ENCODE measurements at places on chromosomes 7 and 10.
A peak's percentile ranks its signal among the peaks of the same experiment; 100 is the strongest.

DNA sequence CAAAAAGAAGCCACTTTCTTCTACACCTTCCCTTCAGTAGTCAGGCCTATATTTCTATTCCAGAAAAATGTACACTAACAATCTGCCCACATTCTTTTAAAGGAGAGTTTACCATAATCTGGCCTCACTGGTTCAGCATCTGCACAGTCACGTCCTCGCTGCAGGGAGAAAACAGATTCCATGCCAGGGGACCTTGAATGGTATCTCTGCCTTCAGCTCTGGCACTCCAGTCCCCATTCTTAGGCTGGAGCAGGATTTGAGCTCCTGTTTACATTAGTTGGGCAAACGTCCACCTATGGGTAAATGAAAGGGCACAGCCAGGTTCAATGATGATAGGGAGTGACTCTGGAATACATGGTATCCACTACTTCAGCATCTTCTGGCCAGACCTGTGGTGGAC is 371.0 kb upstream of the MTPN start:
- DNase-seq = no peak

DNA sequence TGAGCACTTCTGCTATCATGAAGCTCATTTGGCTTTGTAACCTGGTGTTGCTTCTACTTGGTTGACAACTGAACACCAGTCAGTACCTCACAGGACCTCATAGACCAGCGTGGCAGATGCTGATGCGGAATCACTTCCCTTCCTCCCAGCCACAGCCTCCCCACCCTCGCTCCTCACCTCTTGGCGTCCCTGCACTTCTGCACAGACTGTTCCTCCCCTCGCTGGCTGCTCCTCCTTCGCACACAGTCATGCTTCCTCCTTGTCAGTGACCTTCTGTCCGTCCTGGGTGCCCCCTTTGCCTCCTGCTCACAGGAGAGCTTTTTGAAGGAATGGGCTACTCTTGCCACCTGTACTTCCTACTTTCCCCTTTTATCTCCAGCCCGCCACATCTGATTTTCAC is 61.4 kb upstream of the CTBP2 start:
- DNase-seq = no peak

DNA sequence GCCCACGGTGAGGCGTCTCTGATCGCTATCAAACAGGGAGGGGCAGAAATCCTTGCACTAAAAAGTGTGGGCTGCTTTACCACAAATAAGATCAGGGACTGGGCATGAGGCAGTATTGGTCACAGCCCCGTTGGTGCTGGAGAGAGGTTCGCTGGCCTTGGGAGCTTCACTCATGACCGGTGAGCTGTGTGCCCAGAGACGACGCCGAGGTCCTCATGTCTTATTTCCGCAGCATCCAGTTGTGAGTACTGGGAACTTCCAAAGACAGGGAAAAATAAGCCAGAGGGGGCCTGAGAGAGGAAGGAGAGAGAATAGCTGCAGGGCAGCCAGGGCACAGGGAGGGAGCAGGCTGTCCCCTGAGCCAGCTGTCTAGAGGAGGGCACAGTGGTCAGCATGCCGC is 154.2 kb upstream of the PRKCQ start:
- no peak for DNase-seq

DNA sequence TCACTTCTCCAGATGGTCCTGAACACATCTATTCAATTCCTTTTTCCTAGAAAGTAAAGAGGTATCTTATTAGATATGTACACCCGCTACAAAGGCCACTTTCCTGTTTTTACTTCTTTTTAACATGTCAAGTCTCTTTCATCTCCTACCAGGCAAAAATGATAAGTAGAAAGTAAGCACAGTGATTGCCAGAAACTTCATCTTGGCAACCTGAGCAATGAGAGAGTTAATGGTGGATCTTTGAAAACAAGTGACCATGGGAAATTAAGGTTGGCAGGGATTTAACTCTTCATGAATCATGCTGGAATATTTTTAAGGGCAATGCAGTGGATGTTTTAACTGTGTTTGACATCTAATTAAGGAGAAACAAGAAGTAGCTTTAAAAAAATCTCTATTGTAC is 2.7 kb downstream of the SEMA3A start:
- no peak for DNase-seq

- DNase-seq = no peak
Measured at GRCh38 chr7:1964913-1965578, 267.7 kb downstream of the MAD1L1 start.

DNA sequence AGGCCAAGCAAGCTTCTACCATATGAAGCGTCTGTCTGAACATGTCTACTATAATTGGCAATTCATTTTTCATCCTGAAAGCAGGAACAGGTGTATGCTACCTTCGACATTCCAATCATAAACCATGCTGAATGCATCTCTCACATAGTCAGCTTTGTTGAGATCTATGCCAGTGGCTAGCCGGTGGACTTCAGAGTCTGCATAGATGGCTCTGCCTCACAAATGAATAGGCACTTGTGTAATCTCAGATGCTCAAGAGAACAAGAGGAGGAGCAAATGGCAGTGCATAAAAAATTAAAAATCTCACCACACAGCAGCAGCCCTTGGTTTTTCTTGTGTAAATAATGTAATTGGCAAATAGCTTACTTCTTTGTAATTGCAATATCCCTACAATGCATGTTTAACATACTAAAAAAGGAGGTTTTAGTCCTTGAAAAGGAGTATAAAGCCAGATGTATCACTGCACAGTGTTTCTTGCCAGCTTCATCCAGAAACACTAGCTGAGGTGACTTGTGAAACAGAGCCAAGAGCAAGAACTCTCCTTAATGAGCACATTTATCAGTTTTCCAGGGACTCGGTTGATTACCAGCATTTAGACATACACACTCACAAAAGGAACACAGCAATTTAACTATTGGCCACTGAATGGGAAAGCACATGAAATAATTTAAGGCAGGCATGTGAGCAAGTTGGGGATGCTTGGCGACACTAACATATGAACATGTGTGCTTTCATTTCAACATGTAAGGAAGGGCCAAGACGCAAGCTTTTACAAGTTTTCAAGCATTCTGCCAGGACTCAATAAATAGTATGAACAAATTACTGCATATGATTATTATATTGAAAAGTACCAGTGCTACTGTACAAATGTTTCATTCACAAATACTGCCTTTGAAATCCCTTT is 249.9 kb upstream of the PLXNA4 start:
- no peak for DNase-seq

DNA sequence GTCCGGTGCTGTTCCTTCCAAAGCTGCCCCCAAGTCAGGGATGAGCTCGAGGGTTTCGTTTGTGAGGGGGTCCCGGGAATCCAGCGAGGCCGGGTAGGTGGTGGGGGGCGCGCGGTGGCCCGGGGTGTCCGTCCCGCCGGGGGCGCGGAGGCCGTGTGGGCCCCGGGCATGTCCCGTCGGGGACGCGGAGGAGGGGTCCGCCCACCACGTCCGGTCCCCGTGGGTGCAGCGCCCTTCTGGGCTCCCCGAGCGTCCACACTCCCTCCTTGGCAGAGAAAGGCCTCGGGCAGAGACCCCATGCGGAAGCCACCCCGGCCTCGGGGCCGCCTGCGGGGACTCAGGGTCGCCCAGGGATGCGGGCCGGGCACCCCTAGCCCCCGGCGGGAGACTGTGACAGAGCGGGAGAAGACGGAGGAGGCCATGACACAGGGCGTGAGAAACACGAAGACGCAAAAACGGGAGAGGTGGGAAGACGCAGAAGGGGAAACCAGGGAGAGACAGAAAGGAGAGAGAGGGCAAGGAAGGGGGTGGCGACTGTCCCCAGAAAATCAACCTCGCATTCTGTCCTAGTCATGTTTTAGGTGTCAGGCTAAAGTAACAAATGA is 640 bp upstream of the ZNF425 start:
- DNase-seq = no peak

GRCh38 chr7:1586126-1586826 is 16.4 kb upstream of the PSMG3 start:
- no peak for DNase-seq

- DNase-seq = no peak
Measured at GRCh38 chr7:132029369-132030085, 473.1 kb upstream of the PODXL start.

DNA sequence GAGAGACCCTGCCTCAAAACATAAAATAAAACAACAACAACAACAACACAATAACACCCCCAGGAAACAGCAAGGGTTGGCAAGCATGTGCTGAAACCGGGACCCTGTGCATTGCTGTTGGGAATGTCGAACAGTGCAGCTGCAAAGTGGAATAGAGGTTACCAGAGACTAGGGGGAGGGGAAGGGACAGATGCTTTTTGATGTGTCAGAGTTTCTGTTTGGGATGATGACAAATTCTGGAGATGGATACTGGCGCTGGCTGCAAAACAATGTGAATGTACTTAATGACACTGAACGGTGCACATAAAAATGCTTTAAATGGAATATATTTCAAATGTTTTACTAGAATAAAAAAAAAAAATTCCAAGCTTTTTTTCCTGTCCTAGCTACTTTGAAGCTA is 241.8 kb downstream of the TEX36 start:
- DNase-seq = no peak

GRCh38 chr7:31735991-31736982 is 49.3 kb downstream of the PPP1R17 start:
- DNase-seq = peak; percentile 31

DNA sequence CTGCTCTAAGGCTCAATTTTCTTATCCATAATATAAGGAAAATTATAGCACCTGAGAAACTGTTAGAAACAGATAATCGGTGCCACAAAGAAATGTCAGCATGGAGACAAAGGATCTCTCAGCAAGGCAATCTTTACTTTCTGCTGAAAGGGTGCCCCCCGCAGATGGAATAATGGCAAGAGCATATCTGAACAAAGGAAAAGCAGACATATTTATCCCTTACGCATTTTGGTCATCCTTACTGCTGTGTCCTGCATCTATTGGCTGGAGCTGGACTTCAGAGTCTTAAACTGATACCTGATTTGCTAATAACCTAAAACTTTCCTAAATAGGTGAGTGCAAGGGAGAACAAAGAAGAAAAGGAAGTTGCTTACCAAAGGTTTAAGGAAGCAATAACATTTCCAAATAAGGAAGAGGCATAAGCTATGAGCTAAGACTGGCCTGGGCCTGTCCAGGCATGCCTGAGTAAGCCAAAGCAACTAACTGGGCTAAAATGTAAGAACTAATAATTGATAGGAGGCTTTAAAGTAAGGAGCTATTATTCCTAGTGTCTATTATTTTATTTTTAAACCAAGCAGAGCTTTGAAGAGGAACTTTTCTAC is 39.6 kb upstream of the ELMO1 start:
- peak; percentile 2 for DNase-seq

GRCh38 chr7:5222841-5223411 is 32.9 kb downstream of the WIPI2 start:
- DNase-seq = no peak

DNA sequence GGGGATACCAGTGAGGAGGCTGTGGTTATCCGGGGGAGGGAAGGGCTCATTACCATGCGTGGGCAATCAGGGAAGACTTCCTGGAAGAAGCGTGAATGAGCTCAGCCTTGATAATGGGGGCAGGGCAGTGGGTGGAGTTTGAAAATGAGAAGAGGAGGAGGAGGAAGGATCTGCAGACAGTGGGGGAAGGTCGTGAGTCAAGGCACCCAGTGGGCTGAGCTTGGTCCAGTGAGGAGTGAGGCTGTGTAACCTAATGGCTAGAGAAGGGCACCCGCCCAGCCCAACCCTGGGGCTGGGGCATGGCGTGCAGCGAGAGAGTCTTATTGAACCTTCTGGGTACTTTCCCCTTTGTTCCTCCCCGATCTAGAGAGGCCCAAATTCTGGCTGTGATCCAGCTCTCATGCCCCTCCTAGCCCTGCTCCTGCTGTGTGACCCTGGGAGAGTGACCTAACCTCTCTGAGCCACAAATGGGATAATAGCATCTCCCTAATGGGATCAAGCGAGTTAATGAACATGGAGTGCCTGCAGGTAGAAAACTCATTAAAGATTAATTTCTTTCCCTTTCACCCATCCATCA is 31.5 kb downstream of the CLIP2 start:
- DNase-seq = no peak

- DNase-seq = no peak
Measured at GRCh38 chr10:12938271-12938670, 63.2 kb downstream of the CCDC3 start.

- DNase-seq = no peak
Measured at GRCh38 chr7:73742753-73743641, 4.4 kb upstream of the ABHD11 start.

GRCh38 chr10:110073896-110074295 is 66.1 kb downstream of the ADD3 start:
- no peak for DNase-seq

DNA sequence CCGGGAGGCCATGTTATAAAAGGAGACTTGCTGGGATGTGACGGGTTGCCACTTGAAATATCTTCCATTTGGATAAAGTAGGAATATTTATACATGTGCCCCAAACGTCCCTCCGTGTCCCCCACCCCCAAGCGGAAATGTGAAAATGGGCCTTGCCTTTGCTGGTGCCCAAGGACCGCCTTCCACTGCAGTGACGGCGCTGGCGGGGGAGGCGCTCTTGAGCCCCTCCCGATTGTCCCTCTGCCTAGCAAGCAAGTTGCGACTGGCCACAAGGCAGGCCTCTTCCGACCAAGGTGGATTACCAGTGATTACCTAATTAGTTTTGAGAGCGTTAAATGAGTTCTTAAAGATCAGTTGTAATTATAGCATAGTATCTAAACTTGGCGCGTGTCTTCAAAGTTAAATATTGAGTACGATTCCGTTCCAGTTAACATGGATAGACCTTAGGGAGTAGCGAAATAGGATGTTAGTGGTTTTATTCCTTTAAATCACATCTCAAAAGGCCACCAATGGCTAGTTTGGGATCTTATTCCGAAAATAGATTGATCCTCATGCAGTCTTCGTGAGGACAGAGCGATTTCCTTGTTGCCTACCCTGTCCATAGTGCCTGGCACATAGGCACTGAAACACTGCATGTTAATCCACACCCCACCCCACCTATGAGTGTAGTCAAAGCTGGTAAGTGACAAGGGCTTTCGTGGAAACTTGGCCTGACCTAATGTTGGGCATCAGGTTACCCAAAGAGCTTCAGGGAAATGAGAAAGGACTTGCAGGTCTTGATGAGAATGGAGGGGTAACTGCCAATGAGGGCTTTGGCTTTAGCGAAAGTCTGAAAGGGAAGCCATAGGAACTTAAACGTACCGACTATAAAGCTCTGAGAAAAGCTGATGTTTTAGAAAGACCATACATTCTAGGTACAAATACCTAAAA is 1.1 kb downstream of the PPIA start:
- peak; percentile 80 for DNase-seq

DNA sequence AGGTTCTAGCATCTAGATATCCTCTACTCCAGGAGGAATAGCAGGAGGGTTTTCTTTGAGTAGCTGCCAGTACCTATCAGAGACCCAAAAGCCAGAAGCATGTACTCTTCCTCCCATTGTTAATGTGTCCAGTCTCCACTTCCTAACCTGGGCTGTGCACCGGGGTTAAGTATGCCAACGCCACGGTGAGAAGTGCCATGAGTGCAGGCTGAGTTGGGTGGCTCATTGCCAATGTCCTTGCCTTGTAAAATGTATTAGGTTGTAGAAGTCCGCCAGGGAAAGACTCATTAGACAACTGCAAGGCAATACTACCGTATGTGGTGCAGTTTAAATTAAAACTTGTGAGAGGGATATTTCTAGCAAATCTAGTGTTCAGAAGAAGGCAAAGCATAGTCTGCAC is 55.0 kb upstream of the PRR15 start:
- DNase-seq = no peak

- DNase-seq = no peak
Measured at GRCh38 chr7:51126324-51126723, 190.3 kb downstream of the COBL start.

GRCh38 chr7:50554431-50555322 is 10.5 kb downstream of the DDC start:
- no peak for DNase-seq

All from AML-193 (cell line).